ENCODE measurements at places on chromosomes 7 and 10.
A peak's percentile ranks its signal among the peaks of the same experiment; 100 is the strongest.

DNA sequence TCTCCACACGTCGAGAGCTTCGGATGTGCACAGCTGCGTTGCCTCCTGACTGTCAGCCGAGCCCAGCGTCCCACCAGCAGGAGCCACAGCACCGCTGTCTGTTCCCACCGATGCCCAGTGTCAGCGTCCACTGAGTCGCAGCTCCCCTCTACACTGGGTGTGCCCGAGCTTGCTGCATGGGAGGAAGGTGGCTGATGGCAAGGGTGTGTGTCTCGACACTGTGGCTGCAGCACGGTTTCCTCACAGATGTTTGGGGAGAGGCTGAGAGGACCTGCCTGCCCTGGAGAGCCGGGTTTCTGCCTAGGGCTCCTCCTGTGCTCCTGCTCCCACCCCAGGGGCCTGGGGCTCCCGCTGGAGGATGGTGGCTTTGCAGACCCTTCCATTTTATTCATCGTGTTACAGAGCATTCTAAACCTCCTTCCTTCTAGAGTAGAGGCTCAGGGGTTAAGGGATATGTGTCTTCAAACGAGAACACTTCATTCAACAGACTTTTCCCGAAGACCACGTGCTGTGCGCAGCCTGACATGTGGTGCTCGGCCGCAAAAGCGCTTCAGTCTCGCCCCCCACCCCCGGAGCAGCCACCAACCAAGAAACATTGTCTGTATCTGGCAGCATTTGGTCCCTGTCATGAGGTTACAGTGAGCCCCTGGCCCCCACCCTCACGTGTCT lies 384.8 kb downstream of the DNAJB6 start:
- no peak for DNase-seq

DNA sequence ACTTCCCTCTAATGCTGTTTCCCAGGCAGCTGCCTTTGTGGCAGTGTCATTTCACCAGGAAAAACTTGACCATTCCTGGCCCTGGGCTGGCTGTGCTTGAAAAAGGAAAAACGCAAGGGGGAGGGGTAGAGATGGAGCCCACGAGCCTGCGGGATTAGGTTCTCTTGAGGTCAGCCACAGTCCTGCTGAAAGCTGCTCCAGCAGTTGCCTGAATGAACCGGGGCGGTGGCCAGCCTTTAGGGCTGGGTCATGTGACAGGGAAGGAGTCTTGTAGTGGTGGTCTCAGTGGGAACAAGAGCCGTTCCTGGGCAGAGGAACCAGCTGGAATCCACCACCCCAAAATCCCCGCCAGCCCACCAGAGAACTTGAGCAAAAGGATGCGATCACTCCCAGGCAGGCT lies 51.2 kb upstream of the LRRC4 start:
- no peak for DNase-seq

GRCh38 chr10:59055045-59055444 lies 121.4 kb upstream of the PHYHIPL start:
- no peak for DNase-seq

GRCh38 chr7:17010637-17011300 lies 129.0 kb upstream of the AGR3 start:
- no peak for DNase-seq

GRCh38 chr7:44307301-44307900 lies 18.0 kb downstream of the CAMK2B start:
- no peak for DNase-seq

DNA sequence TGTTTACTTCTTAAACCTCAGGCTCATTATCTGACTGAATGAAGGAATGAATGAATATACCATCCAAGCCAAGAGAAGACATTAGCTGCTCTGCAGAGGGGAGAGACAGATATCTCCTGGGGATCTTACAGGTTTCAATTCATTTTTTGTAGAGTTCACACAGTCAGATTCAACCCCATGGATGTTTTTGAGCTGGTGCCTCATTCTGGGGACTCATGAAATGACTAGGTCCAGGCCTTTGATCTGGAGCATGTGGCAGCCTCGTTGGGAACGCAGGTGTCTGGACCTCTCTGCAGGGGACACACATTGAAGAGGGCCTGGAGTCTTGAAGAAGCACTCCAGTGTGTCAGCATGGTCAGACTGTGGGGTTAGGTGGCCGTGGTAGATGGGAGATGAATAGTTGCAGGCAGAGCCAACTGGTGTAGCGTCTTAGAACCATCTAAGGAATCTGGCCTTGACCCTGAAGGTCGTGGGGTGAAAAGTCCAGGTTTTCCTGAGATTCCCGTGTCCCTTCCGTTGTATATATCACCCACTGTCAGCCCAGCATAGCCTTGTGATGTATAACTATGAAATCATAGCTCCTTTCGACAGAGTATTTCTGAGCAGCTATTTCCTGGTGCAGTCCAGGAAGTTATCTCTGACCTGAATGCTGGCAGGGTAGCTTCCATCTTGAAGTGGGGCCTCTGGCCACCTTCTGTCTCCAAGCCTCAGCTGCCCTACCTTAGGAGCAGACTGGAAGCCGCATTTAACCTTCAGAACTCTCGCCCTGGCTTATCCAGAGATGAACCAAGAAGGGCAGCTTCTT lies 22.3 kb downstream of the BTBD16 start:
- no peak for DNase-seq

DNA sequence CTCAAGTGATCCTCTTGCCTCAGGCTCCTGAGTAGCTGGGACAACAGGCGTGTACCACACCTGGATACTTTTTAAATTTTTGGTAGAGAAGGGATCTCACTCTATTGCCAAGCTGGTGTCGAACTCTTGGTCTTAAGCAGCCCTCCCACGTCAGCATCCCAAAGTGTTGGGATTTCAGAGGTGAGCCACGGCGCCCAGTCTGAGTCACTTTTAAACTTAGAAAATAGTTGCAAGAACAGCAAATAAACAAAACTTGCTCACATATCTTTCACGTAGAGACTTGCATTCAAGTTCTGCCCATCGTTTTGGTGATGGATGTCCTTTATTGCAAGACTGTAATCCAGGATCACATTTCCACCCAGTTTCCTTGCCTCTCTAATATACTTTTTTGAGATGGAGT lies 16.6 kb downstream of the GTF2I start:
- DNase-seq = no peak

DNA sequence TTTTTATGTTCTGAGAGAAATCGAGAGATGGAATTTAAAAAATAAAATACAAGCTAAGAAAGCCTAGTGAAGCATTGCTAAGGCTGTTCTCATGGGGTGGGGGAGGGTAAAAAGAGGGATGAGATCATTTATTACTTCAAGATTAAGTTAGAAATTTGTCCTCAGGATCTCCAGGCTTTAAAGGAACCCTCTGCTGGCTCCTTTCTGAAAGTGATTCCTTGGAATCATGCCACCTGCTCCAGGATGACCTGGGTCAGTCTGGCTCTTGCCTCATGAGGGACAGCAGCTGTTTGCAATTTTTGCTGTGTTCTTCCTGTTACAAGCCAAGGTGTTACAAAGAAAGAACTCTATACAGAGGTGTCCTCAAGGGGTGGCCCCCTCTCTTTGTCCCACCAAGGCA lies 69.8 kb downstream of the CDK1 start:
- no peak for DNase-seq

DNA sequence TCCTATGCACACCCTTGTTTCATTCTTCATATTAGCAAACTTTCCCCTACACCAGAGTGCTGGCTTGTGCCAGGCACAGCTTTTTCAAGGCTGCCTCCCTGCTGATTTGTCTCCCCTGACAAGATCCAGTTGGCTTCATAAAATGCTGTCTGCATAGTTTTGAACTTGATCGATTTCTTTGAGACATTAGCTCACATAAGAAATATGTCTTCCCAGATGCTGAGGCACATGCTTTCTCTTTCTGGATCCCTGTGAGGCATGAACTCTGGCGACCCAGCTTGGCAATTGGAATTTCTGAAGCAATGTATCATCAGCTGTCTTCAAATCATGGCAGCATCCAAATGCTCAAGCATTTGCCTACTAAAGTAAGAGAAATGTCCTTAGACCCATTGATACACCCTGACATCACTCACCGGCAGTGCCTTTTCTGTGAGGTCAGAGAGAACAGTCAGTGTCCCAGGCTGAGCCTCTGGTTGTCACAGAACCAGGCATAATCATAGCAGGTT lies 616.4 kb upstream of the GHITM start:
- no peak for DNase-seq

GRCh38 chr10:133475425-133475734 lies 21.6 kb downstream of the SCART1 start:
- peak; percentile 10 for DNase-seq

- no peak for DNase-seq
Observed at GRCh38 chr10:7792541-7792940, 4.6 kb downstream of the ATP5F1C start.

DNA sequence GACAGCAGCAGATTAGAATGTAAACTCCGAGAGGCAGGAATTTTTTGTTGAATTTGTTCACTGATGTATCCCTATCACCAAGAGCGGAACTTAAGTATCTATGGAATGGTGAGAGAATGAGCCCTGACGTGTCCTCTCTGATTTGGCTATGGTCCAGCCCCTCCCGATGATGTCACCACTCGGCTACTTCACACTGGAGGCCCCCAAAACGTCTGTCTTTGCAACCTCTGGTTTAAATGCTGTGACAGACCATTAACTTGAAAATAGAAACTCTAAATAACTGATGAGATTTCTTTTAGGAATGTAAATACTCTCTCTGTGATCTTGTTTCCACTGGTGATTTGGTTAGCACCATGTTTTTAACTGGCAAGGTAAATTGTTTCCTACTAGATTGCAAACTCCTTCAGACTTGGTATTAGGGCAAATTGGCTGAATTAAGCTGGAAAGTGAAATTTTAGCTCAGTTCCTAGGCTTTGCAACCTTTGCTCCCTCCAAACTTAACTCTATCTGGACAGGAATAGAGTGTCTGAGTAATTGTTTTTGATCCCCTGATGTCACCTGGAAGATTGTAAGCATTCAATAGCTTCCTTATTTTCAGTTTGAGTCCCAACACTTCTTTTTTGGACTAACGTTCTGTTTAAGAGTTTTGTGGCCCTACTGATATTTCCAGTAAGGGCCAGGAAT lies 19.1 kb downstream of the SLC16A12 start:
- no peak for DNase-seq

DNA sequence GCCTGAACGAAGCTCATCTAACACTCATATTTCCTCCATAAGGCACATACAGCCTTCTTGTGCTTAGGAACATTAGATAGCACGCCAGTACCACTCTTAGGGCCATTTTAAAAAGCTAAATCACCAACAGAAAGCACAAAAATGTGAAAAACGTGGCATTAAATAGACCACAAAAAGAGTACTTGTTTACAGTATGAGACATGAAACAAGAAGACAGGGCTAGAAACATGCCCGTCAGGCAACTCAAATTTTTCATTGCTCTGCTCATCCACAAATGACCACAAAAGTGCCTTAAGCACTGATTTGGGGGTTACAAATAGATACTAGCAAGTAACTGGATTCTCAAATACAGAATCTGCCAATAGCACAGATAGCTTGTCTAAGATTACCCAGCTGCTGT lies 67.8 kb downstream of the ELMO1 start:
- no peak for DNase-seq

DNA sequence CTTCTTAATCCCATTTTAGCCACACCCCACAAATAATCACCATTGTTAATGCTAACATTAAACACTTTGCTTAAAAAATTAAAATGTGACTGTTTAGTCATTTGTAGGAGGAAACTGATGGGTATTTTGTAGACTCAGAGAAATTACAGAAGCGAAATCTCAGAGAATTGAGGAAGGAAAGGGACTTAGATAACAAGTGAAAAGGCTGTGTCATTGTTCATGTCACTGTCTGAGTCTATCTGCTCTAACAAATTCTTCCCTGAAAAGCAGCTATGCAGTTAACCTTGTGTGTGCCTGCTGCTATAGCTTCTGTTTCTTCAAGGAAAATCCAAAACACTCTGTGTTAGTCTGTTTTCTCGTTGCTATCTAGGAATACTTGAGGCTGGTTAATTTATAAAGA lies 40.9 kb upstream of the PLXDC2 start:
- no peak for DNase-seq

- DNase-seq = no peak
Observed at GRCh38 chr10:124824507-124824906, 22.9 kb downstream of the ABRAXAS2 start.

GRCh38 chr10:111079241-111079760 lies 2.5 kb downstream of the ADRA2A start:
- DNase-seq = no peak

DNA sequence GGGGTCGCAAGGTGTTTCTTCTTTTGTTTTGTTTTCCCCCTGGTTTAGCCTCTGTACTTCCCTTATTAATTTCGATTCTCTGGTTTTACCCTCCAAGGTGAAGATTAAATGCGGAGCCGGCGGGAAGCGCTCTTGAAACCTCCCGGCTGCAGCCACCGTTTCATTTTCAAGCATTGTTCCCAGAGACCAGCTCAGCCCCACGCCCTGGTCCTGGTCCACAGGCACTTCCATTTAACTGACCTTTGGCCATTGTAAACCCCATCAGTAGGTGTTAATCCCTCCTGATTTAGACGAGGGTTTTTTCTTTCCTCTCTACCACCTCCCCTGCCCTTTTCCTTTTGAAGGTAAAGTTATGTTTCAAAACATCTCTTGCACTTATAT lies 39.2 kb upstream of the ENO4 start:
- DNase-seq = peak; percentile 20

GRCh38 chr7:64997927-64998391 lies 7.1 kb upstream of the ZNF117 start:
- no peak for DNase-seq

DNA sequence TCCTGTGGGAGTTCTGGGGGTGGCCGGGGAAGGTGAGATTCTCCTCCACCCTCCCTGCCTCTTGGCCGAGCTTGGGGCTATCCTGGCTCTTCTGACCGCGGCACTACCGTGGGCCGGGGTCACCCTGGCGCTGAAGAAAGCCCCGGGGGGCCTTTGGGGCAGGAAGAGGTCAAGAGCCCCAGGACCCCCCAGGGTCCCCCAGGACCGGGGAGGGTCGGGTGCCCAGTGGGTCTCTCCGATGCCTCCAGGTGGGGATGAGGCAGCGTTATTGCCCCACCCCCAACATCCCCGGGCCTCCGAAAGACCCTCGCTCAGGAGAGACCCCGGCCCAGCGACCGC lies 439 bp upstream of the KNDC1 start:
- DNase-seq = no peak

- DNase-seq = peak; percentile 51
Observed at GRCh38 chr7:47852330-47853245, 95.7 kb downstream of the PKD1L1 start.

GRCh38 chr7:42483886-42484285 lies 246.9 kb upstream of the GLI3 start:
- DNase-seq = no peak

DNA sequence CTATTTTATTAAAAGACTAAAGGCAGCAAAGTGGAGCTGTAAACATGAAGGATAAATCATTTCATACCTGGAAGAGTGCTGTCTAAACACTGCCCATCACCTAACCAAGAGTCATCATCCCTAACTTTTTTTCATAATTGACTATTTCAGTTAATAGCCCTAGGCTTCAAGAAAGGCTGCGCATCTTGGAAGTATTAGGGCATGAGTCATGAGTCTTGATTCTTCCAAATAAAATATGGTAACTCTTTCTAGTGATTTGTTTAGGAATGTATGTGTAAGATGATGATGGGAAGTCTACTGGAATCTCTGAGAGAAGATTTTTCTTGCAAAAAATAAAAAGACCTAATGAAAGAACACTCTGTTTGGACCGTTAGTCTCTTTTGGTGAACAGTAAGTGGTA lies 207.7 kb upstream of the AHR start:
- no peak for DNase-seq
